ENCODE measurements at places on chromosomes 13 and 19. TPM values are rescaled to one million over a fixed set of nuclear protein-coding genes. Genes with fewer than 3 reads are reported as not detected.

DNA sequence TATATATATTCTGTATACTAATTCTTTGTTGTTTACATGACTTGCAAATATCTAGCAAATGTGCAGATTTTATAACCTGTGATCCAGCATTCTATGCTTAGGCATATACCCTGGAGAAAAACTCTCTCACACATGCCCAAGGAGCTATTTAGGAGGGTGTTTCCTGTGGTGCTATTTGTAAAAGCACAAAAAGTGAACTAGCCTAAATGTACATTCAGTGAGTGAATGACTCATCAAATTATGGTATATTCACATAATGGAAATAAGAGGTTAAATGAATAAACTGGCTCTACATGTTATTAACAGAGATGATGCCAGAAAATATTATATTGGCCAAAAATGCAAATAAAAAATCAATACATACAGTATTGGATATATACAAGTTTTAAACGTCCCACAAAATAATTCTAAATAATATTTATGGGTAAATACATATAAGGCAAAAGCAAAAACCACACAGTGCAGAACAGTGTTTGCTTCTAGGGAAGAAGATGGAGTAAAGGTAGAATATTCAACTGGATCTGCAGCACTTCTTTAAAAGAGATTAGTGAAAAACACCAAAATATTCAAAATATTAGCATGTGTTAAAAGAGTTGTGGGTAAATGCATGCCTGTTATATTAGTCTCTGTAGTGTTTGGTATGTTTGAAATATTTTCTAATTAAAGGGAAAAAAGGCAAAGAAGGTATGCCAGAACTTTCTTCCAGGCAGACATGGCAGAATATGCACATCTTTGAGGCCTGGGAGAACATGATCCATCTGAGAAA is 344.7 kb downstream of the KLF5 start:
- no peak for DNase-seq

- DNase-seq, result no peak
Observed at GRCh38 chr13:96238861-96239260, 149.0 kb downstream of the HS6ST3 start.

The ZNF224 gene
- 11.3 TPM for total RNA-seq

The ELANE gene
- not detected for total RNA-seq

The RUBCNL gene
- total RNA-seq, result not detected
